ENCODE measurements at places on chromosomes 6 and 20. TPM values are rescaled to one million over a fixed set of nuclear protein-coding genes. Genes with fewer than 3 reads are reported as not detected.

Gene WFDC2
- 172 TPM for total RNA-seq

Gene ASIP
- total RNA-seq = not detected

Gene SLC4A11
- 5.0 TPM for total RNA-seq

Gene SPINT4
- total RNA-seq = not detected

Gene PCK1
- not detected for total RNA-seq

Gene TNFAIP3
- total RNA-seq = 44.6 TPM

Gene EYS
- total RNA-seq = not detected

Gene CST2
- not detected for total RNA-seq

Gene SLA2
- 1.4 TPM for total RNA-seq

Gene PI16
- 11.9 TPM for total RNA-seq

Gene DDX27
- total RNA-seq = 27.8 TPM

Gene CST7
- 11.7 TPM for total RNA-seq

Gene BPIFB2
- total RNA-seq = 0.21 TPM

Gene SAMD3
- total RNA-seq = 5.5 TPM

Gene ALDH8A1
- 0.86 TPM for total RNA-seq

Gene TBXT
- not detected for total RNA-seq

Gene SNX21
- total RNA-seq = 24.1 TPM

Gene SLC12A5
- 1.2 TPM for total RNA-seq

Gene NOP56
- 84.9 TPM for total RNA-seq
